Astrocyte of the cerebellum (primary cell): ENCODE measurements at places on chromosomes 1 and 21.
A peak's percentile ranks its signal among the peaks of the same experiment; 100 is the strongest.

DNA sequence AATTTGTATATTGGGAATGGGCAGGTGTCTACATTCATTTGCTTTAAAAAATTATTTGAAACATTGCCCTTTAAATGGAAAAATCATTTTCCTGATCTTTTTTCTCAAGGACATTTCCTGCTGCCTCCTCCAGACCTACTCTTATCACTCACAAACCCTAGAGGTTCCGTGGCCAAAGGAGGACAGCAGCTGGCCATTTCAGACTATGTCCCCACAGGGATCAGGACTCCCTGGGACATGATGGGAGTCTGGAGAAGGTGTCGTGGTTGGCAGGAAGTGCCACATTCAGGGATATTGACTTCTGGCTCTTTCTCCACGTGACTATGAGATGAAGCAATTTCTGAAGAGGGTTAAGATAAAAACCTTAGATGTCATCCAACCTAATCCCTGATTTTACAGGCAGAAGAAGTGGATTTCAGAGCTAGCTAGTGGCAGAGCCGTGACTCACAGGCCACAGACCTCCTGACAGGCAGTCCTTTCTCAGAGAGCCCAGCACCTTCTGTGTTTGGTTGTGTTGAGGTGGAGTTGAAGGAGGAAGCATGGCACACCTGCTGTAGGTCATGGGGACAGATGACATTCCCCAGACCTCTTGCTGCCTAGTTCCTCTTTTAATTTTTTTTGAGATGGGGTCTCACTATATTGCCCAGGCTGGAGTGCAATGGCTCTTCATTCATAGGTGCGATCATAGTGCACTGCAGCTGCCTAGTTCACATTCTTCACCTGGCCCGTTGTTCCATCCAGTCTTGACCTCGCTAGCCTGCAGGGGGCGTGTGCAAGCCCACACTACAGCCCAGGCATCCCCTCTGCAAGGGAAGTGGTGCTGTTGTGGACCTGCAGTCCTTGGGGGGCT is 25.5 kb upstream of the IL10 start:
- DNase-seq = no peak

- DNase-seq = no peak
Measured at GRCh38 chr21:36981049-36981391, 14.6 kb upstream of the HLCS start.

GRCh38 chr21:37463083-37463801 is 96.7 kb downstream of the DYRK1A start:
- DNase-seq = peak; percentile 44

DNA sequence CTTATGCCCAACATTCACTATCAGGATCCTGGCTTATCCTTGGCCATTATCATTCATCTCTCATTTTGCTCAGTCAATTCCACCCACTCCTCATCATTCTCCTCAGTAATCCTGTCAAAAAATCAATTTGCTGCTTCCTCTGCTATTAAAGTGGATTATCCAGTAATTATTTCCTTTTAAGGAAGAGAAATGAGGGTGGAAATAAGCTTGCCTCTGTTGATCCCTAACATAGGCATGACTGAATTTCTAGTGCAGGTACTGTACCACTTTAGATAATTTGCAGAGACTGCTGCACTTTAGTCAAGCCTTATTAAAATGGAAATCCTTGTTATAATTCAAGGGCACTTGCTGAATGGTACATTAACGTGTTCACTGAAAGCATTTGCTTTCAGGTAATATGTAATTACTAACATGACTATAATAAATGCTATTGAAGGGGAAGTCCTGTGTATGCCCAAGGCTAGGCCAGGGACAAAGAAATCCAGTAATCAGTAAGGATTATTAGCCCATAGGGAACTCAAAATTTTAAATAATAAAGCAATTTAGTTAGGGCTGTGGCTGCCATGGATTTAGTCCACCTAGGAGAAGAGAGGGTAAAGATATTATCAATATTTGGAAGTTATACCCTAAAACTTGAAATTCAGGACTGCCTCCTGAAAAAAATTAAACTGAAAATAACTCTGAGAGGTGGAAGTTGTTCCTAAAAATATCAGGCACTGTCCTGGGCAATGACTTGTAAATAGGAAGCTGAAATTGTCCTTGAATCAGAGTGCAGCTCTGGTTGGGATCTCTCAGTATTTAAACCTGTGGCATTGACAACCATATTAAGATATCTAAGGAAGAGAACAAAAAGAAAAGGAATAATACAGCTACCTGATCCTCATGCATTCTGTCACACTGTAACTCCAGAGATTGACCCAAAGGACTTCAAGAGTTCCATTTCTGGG is 43.4 kb downstream of the RGS2 start:
- no peak for DNase-seq

DNA sequence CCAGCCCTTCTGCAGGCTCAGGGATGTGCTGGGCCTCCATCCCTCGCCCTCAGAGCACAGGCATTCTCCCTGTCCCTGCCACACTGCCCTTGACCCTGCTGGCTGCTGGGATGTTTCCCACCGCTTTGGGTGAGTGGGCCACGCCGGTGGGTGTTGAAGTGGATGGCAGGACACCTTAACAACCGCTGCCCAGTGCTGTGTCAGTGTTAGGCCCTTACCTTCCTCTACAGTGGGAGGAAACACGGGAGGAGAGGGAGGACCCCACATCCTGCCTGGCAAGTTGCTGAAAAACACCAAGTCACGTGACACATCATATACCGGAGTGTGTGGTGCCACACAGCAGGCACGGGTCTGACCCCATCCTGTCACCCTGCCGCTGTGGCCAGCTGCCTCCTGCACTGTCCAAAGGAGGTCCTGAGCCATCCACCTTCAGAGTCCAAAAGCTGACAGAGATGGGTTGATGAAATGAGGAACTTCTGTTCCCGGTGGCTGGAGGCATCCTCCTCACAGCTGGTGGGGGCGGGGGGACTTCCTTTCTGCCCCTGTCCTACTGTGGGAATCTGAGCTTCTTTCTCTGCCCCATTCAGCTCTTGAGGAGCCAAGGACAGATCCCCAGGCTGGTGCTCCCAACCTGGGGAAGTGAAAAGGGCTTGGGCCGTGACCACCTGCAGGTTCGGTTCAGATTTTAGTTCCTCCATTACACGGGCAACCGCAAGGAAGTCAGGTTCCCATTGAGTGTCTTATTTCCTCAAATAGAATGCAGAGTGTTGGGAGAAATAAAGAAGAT is 3.2 kb upstream of the THEMIS2 start:
- DNase-seq = no peak

DNA sequence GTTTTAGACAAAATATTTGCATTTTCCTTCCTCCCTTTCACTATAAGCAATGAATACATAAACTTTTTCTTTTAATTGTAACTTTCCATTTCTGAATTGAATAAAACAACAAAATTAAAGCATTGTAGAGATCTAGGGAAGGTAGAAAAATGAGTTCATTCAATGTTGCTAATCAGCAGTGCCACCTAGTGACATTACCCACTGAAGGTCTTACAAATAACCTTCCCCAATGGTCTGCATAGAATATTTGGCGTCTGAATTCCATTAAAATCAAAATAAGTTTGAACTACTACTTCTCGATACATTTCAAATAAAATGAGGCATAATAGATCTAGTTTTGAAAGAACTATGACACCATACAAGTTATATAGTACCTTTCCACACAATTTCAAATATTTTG is 19.6 kb downstream of the FH start:
- DNase-seq = peak; percentile 23

DNA sequence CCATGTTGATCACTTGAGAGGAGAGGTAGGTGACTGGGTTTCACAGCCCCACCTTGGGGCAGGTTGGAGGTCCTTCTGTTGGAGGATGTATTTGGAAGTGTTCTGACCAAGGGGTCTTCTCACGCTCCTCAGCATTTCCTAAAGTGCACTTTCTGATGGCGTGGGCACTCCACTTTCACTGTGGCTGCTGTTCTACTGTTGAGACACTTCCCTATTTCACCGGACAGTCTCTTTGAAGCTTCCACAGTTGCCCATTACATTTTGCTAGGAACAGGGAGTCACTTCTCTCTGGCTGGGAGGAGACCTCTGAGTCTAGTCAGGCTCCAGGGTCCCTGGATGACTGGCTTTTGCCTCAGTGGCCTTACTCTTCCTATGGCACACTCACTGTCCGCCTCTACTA is 180.0 kb upstream of the LMO4 start:
- no peak for DNase-seq

DNA sequence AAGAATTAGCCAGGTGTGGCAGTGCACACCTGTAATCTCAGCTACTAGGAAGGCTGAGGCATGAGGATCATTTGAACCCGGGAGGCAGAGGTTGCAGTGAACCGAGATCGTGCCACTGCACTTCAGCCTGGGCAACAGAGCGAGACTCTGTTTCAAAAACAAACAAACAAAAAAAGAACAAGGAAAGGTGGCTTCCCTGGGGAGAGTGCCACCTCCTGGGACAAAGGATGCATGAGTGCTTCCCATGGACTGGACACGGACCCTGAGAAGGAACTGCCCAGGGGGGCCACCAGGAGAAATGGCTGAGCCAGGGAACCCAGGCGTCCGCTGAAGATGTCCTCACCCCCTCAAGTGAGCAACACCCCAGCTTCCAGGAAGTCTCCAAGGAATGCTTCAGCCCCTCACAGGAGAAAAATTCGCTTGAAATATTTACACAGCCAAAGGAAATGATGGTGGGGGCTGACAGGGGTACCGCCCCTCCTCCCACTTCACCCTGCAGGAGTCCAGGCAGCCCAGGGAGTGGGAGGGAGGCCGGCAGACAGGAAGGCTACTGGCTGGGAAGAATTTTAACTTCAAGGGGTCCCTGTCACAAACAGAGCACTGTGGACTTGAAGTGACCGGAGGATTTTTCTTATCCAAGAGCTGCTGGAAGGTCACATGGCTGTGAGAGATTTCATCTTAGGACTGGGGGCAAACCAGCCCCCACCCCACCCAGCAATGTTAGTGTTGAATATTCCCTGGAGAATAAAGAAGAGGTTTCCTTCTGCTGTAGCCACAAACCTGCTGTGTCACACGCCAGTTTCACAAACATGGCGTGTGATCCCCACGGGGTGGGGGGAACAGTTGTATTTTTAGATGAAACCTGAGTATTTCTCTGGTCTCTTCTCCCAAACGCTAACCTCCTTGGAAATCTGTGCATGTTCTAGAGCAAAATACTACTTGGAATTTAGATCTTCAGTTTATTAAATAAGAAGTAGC is 90.8 kb upstream of the SLC25A33 start:
- no peak for DNase-seq

- DNase-seq = no peak
Measured at GRCh38 chr21:41961282-41961701, 7.5 kb upstream of the C2CD2 start.

- peak; percentile 68 for DNase-seq
Measured at GRCh38 chr1:214427871-214428277, 123.5 kb downstream of the PTPN14 start.

DNA sequence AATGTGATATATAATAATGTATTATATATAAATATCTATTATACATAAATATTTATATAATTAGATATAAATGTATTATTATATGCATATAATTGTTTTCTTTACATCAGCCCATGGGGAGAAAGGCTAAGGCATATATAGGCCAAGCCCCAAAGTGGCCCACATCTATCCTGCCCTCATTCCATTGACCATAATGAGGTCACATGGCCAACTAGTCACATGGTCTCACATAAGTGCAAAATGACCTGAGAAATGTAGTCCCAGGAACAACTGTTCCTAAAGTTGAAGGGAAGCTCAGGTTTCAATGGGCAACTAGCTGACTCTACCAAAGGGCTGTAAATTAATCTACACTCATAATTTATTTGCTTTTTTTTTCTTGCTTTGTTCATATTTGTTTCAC is 14.5 kb upstream of the CCDC185 start:
- DNase-seq = no peak

- no peak for DNase-seq
Measured at GRCh38 chr1:207071426-207071825, 17.2 kb upstream of the C4BPB start.

DNA sequence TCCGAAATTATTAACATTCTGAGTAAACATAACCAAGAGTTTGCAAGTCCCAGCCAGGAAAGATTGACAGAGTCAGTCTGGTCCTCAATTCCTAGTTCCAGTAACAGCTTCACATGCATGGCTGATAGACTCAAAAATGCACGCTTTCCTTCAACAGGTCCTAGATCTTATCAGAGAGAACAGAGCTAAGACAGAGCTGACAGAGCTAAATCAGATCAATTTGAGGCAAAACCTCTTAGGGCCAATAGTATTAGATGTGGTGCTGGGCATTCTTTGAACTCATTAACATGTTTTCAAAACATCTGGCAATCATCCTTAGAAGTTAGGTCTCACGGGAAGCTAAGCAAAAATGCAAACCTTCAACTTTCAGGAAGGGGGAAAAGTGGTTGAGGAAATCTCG is 114.0 kb downstream of the GREM2 start:
- DNase-seq = no peak

- no peak for DNase-seq
Measured at GRCh38 chr1:3530086-3530925, 75.8 kb downstream of the ARHGEF16 start.

DNA sequence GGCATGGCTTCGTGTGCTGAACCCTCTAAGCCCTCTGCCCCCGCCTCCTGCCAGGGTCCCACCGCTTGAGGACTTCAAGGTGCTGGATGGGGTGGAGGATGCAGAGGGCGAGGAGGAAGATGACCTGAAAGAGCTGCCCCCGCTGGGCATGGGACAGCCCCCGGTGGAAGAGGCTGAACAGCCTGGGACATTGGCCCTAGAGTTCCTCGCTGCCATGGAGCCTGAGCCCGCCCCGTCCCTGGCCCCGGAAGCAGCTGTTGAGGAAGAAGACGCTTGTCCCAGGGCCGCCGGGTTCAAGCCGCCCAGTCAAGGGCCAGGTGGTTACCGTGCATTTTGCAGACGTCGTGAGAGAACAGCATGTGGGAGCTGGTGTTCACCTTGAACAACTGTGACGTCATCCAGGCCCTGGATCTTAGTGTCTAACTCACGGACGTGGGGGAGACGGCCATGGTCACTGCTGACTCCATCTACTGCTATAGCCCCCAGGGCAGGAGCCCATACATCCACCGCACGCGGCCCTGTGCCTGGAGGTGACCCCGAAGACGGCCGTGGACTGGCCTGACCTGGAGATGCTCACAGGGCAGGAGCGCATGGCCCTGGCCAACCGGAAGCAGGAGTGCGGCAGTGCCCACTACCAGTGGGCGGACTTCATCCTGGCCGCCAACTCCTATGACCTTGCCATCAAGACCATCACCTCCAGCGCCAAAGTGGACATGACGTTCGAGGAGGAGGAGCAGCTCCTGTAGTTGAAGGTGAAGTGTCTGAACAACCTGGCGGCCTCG is 90.1 kb downstream of the PPP1R12B start:
- DNase-seq = no peak

- DNase-seq = no peak
Measured at GRCh38 chr1:36846357-36846756, 188.0 kb downstream of the GRIK3 start.

DNA sequence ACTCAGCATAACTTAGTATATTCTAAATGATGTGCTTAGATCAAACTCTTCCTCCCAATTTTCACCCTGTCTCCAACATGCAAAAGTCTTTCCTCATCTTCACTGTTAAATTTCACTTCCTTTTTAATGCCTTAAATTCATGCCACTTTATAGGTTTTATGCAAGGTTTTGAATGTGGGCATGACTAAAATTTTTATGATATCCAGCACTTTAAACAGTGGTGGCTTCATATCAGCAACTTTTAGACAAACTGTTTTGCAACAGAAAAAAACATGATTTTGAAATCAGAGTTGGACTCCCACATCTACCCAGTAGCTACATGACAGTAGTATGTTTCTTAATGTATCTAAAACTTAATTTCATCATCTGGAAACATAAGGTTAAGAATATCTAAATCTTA is 84.7 kb upstream of the ZP4 start:
- no peak for DNase-seq

GRCh38 chr1:228497206-228497605 is 10.0 kb downstream of the RNF187 start:
- no peak for DNase-seq
